Mucosa of descending colon (tissue), 3 donors: ENCODE measurements at places on chromosomes 5 and 9. TPM values are rescaled to one million over a fixed set of nuclear protein-coding genes. Genes with fewer than 3 reads are reported as not detected.
A peak's percentile ranks its signal among the peaks of the same experiment; 100 is the strongest.

DNA sequence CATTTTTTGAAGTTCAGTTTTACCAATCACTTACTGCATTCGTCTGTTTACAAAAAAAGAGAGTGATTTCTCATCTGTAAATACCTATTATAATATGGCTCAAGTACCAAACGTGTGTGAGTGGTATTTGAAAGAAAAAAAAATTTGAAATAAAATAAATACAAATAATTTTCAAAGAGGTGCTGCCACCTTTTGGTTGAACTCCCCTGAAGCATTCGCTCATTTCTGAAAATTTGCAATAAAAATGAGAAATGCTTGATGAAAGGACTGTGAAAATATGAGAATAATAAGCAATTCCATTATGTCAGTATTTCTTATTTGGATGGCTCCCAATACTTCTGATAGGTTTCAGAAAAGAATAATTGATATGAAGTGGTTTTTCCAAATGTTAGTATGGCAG, 409.9 kb downstream of the CTNND2 start:
- no peak for DNase-seq

GRCh38 chr5:113240951-113241726, 193.7 kb downstream of the TSSK1B start:
- no peak for DNase-seq

DNA sequence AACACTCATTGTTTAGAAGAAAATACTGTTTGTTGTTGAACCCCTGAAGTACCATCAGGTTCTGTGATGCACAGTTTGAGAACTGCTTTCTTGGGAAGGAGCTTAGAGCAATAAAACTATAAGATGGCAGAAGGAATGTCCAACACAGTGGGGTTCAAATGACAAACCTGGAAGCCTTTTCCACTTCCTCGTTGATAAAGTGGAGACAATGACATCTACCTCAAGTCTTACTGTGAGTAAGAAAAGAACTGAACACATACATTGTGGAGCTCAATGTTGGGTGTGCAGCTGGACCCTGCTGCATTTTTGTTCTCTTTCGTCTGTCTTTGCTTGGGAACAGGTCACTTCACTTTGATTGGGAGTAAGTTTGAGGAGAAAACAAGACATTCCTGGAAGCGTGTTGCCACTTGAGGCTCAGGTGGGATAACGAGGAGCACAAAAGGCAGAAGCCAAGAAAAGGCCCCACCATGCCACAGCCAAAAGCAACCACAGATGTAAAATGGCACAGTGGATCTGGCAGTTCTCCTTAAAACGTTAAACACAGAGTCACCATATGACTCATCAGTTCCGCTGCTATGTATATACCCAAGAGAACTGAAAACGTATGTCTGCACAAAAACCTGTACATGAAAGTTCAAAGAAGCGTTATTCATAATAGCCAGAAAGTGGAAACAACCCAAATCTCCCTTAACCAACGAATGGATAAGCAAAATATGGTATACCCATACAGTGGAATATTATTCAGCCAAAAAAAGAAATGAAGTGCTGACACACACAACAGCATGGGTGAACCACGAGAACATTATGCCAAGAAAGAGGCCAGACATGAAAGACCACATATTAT, 42.9 kb upstream of the SUB1 start:
- no peak for DNase-seq

GRCh38 chr5:174096619-174097018, 51.1 kb downstream of the NSG2 start:
- DNase-seq, result no peak

DNA sequence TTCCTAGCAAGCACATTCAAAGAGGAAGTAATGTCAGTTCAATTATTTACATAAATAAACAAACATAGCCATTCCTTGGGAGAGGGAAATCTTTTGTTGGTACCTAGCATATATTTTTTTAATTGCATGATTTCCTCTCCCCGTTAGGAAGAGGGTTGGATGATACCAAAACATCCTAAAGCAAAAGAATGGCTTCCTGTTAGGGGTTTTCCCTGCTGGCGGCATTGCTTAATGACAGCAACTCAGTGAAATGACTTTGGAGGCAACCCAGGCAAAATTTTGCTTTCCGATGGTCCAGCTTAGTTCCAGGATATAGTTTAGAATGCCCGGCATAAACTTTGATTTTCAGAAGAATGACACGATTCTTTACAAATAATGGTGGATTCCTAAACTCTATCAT, 73.2 kb downstream of the MAT2B start:
- DNase-seq, result no peak

DNA sequence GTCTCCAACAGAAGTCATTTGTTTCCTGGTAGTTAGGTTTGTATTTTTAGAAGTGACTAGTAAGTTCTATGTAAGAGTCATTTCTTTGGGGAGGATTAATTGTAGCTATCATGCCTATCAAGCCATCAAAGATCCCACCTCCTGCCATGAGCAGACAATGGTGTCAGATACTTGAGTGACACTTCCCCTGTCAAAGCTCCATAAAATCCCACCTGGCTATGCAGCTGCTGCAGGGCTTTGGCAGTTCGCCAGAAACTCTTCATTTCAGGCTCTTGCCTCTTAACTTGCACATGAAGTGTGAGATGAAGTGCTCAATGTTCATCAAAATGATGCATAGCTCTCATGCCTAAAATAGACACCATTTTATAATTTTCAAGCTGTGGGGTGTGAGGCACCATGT, 312.1 kb downstream of the CDH12 start:
- DNase-seq, result no peak

GRCh38 chr5:135034236-135034962, 371 bp upstream of the PITX1 start:
- DNase-seq, result peak; percentile 66

GRCh38 chr9:76519075-76519835, 60.3 kb downstream of the GCNT1 start:
- DNase-seq, result no peak

GRCh38 chr5:14386884-14387624, 194.5 kb upstream of the OTULINL start:
- DNase-seq, result no peak

DNA sequence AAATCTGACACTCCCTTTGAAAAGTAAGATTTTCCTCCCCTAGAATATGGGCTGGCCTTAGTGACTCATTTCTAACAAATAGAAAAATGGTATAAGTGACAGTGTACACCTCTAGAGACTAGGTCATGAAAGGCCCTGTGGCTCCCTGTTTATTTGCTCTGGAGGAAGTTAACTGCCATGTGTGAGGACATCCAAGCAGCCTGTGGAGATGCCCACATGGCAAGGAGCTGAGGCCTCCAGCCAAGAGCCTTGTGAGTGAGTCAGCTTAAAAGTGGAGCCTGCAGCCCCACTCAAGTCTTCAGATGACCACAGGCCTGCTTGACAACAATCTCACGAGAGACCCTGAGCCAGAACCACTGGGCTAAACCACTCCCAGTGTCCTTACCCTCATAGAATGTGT, 128.1 kb upstream of the LHFPL2 start:
- no peak for DNase-seq

DNA sequence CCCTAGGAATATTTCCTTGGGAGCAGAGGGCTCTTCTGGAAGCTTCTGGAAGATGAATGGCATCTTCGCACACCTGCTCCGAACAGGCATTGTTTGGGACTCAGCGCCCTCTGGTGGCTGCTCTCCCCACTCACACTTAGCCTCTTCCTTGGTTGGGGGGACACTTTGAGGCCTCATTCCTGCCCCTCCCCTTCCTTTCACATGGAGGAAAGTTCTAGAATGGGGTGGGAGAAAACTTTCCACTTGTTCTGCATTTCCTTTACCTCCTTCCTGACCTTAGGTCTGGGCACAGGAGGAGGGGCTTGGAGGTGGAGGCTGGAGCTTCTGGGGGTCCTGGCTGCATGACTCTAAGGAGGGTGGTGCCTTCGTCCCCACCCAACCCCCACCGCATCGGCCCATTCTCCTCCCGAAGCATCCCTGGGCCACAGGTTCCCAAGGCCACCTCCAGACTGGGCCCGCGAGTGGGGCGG, 19.3 kb upstream of the SMIM32 start:
- no peak for DNase-seq

DNA sequence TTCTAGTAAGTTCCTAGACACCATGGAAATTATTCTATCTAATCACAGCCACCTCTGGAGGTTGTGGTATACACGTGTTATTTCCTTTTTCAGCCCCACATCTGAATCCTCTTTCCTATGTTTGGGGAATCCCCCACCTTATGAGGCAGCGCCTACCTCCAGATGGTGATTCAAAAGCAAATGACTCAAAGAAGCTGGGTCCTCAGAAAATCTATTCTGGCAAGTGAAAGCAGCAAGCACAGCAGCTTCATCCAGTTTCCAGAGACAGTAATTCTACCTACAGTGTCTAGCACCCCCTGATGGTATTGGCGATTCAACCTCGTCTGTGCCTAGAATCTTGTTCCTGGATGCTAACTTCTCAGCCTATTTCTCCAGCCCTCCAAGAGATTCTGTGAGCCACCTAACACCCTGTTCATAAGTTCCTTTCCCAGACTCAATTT, 43.0 kb downstream of the STRBP start:
- DNase-seq, result no peak

- DNase-seq, result no peak
Observed at GRCh38 chr5:91591076-91591475, 208.0 kb upstream of the ARRDC3 start.

DNA sequence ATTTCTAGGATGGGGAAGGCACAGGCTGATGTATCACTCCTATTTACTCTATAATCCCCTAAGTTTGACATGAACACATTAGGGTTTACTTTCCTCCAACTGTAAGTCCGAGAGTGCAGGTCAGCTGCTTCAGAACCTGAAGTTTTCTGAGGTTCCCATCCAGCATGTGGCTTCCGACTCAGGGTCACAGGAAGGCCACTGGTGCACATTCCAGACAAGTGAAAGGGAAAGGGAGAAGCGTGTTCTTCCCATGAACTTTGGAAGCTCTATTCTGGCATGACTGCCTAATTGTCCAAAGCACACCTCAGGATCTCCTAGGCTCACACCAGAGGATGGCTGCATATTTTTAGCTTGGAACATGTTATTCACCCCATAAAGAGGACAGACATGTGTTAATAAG, 602.6 kb downstream of the SEMA5A start:
- DNase-seq, result no peak

DNA sequence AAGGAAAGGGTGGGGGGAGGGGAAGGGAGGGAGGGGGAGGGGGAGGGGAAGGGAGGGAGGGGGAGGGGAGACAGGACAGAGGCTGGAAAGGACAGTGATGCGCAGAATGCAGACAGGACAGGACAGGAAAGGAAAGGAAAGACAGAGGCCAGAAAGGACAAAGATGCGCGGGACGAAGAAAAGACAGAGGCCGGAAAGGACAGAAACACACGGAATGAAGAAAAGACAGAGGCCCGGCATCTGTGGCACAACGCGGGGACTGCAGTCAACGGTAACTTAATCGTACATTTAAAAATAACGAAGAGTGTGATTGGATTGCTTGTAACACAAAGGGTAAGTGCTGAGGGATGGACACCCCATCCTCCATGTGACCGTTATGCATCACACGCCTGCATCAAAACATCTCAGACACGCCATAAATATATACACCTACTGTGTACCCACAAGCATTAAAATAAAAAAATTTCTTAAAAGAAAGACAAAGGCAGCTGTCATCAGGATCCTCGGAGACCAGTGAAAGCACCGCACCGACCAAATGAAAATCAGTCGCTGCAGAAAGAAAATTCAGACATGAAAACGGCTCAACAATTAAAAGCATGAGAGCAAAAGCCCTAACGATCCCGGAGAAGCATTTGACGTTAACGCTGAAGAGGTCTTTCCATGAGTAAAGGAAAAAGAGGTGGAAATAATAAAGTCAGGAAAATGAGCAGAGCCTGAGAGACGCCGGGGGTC, 52.9 kb upstream of the EXOC3 start:
- peak; percentile 4 for DNase-seq

DNA sequence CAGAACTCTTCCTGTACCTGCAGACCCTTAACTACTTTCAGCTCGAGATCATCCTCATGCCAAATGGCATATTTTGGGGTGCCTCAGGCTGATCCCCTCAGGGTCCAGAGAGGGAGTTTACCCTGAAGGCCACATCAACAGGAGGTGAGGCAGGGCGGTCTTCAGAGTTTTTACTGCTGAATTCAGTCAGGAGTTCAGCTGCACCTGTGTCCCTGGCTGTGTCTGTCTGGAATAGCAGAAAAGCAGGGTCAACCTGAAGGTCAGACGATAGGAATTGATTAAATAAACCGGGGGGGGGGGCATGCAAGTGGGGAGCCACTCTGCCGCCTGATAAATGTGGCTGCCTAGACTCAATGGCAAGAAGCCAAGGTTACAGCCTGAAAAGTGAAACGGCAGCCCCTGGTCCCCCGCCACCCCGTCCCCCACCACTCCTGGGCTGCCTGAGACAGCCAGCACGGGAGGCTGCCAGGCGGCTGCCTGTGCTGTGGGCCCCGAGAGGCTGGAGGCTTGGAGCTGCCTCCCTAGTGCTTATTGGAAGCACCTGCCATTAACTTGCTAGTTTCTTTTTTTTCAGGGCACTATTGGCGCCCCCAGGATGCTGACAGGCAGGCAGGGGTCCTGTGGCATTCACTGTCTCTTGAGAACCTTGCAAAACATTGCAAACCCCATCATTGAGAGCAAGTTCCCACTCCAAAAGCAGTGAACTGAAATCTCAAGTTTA, 182.7 kb upstream of the PPP1R26 start:
- no peak for DNase-seq

DNA sequence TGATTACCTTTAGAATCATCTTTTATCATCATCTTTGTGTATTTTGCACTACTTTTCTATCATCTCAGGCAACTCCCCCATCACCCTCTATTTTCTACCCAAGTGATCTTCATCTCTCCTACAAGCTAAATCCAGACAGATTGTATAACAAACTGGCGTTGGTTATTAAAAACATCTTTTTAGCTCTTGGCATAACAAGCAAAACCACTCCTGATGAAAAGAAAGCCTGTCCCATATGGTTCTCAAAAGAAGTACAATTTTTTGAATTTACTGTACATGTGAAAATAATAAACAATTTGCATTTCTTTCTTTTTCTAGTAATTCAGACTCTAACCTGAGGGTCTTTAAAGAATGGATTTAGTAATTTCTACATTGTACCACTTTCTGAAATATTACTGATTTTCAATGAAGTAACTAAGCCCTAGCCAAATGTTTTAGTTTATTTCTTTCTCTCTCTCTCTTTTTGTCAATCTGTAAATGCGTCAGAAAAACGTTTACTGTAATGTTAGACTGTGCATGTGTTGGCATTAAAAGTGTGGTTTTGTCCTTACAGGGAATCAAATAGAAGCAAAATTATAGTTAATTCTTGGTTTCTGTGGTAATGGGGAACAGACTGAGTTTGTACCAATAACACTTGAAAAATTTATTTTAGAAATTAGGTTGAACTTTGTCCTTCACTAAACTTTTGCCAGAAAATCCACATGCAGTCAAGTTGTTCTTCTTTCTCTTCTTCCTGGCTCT, 52.5 kb upstream of the RPS23 start:
- no peak for DNase-seq

- DNase-seq, result no peak
Observed at GRCh38 chr5:97422678-97423077, 239.6 kb upstream of the RIOK2 start.

DNA sequence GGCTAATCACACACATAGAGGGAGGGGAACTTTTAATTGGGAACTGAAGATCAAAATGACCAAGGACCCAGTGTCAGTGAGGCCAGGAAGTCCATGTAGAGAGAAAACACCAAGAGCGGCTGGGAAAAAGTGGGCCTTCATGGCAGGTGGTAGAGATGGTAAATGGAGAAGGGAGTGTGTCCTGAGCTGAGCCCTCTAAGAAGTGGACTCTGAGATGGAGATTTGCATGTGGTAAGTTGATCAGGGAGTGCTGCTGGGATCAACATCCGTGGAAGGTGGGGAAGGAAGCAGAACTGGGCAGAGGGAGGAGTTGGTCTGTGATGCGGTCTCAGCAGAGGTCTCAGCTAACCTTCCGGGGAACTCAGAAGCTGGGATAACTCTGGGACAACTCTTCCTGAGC, 18.9 kb upstream of the PDZD2 start:
- DNase-seq, result no peak

MOCS2 gene
- 28.9 TPM for total RNA-seq

GALNT12 gene
- 54.6 TPM for total RNA-seq

IRX4 gene
- total RNA-seq, result not detected

MYORG gene
- total RNA-seq, result 88.2 TPM
